Fibroblast of upper back skin (primary cell): ENCODE measurements at places on chromosomes 1 and 21.

DNA sequence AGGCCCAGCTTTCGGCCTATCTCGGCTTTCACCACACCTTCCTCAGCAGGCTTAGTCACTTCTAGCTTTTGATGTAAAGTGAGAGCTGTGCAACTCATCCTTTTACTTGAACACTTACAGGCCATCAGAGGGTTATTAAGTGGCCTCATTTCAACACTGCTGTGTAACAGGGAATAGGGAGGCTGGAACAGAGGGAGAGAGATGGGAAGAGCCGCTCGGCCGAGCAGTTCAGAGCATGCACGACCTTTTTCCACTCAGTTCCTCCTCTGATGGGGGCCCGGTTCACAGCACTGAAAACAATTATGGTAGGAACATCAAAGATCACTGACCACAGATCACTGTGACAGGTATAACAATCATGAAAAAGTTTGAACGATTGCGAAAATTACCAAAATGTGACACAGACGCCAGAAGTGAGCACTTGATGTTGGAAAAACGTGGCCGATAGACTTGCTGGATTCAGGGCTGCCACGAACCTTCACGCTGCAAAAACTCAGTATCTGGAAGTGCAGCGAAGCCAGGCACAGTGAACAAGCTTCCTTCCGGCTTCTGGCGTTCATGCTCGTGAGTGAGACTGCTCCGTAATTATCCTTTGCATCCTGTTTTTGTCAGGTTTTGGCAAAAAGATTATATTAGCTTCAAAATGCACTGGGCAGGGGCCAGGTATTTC lies 28.6 kb downstream of the AGPAT3 start:
- no peak for DNase-seq

DNA sequence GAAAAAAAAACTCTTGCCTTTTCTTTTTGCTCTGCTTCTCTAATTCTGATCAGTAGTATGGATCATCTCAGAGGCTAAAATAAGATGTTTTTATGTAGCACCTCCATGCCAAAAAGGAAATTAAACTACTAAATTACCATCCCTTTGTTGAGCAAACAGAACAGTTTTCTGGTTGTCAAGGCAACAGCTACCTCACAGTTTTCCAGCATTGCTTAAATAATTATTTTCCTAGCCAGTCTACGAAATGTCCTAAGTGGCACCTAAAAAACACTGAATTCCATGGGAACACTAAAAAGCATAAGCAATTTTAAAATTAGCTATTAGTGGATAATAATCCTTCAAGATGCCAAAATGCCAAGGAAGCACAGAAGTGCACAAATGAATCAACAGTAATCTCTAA lies 61.7 kb downstream of the ARID4B start:
- no peak for DNase-seq

- no peak for DNase-seq
Observed at GRCh38 chr1:151774256-151774922, 11.1 kb upstream of the MRPL9 start.

- DNase-seq: no peak
Observed at GRCh38 chr1:25192154-25192553, 40.1 kb downstream of the SYF2 start.

DNA sequence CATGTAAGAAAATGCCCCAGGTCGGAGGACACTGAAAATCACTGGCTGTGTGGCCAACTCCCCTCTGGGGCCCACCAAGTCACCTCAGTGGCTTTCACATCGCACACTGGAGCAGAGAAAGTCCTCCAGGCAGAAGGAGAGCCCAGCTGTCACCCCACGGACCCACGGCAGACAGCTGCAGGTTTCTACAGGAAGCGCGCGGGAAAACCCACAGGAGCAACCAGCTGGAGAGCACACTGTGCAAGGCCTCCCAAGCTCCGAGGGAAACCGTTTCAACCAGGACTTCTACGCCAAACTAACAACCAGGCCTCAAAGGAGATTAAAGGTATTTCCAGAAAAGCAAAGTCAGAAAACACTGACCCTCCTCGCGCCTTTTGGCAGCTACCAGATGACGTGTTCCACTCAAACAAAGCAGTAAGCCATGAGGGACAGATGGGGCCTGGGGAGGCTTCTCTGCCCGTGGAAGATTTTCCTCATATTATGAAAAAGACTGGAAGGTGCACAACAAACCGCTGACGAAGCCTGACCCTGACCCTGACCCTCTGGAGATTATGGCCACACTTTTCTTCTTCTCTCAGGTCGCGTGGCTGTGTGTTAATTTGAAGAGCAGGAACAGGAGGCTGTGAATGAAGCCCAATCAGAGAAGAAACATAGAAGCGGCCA lies 21.0 kb downstream of the WDR4 start:
- DNase-seq: no peak

GRCh38 chr1:28750330-28750729 lies 13.6 kb downstream of the YTHDF2 start:
- DNase-seq: no peak

DNA sequence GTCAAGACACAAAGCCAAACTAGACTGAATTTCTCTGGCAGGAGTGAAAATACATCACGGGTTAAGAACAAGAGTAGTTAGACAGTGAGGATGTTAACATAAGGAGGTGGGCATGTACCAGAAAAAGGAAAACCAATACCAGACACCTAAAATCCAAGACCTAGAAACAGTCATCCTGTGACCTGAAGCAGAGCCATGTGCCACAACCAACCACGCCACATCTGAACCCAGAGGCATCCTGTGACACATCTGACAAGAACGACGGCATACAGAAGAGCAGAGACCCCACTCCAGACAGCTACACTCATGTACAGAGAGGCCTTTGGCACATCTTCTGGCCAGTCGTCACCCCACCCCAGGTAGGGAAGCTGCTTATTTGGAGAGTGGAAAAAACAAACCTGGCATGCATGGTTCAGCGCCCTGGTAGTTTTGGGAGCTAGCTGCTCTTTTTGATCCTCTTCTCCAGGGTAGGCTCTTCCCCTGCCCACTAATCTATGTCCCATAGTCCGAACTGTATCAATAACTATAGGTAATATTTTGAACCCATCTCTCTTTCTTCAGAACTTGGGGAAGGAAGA lies 72.1 kb downstream of the SLC45A1 start:
- no peak for DNase-seq

- DNase-seq: no peak
Observed at GRCh38 chr21:35473496-35473895, 424.4 kb upstream of the RUNX1 start.

- no peak for DNase-seq
Observed at GRCh38 chr1:36735939-36736730, 253.4 kb upstream of the CSF3R start.
